Smooth muscle cell of bladder (primary cell): ENCODE measurements at places on chromosomes 12 and 14. TPM values are rescaled to one million over a fixed set of nuclear protein-coding genes. Genes with fewer than 3 reads are reported as not detected.

The PPP1R3E gene
- 1.8 and 2.6 TPM in 2 replicates for total RNA-seq

The LYSET gene
- 5.4 and 7.5 TPM in 2 replicates for total RNA-seq

The OR6C68 gene
- not detected in 2 replicates for total RNA-seq

The CLEC9A gene
- not detected in 2 replicates for total RNA-seq

The TBX3 gene
- total RNA-seq: 14.5 and 22.0 TPM in 2 replicates

The TMEM253 gene
- not detected in 2 replicates for total RNA-seq

The CLEC6A gene
- total RNA-seq: not detected in 2 replicates

The KRT72 gene
- total RNA-seq: not detected in 2 replicates

The EPYC gene
- total RNA-seq: 0.09 TPM in 1 of 2 replicates, not detected in the other

The ENDOU gene
- not detected in 2 replicates for total RNA-seq

The VRTN gene
- total RNA-seq: not detected in 2 replicates

The HVCN1 gene
- 4.8 and 8.5 TPM in 2 replicates for total RNA-seq

The PRH2 gene
- total RNA-seq: 0.14 and 0.18 TPM in 2 replicates

The GLT1D1 gene
- not detected in 2 replicates for total RNA-seq

The MYO1A gene
- total RNA-seq: under 0.01 TPM in 1 of 2 replicates, not detected in the other

The JDP2 gene
- total RNA-seq: 76.2 and 85.6 TPM in 2 replicates

The CD4 gene
- total RNA-seq: 0.28 and 0.43 TPM in 2 replicates

The PTGES3 gene
- total RNA-seq: 33.1 and 48.4 TPM in 2 replicates

The RFX4 gene
- not detected in 2 replicates for total RNA-seq

The APOF gene
- not detected in 2 replicates for total RNA-seq

The MYRFL gene
- total RNA-seq: under 0.01 TPM in 2 replicates
